ENCODE measurements at places on chromosomes 5 and 9.

GRCh38 chr5:2797160-2797559 is 45.7 kb upstream of the IRX2 start:
- no peak for DNase-seq

DNA sequence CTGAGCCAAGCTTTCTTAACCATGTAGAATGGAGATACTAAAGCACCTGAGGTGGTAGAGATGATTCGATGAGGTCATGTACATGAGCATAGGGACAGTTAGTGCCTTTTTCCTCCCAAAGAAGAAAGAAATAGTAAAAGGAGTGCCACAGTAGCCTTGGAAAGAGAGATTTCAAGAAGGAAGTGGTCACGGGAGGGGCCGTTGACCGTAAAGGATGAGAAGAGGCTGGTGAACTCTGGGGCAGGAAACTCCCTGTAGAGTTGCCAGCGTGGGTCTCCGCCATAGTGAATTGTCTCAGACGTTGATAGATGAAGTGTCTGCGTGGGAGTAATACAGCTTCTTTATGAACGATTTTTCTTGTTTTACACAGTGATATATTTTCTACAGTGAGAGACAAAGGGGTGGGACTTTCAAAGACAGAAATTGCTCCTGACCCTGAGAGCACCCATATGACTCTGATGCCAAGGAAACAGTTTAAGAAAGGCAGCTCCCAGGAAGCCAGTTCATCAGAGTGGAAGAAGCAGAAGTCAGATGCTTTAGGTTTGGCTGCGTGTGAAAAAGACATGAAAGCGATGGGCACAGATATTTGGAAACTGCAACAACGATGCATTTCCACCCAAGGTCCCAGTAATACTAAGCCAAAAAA is 41.3 kb downstream of the UGCG start:
- peak; percentile 57 for DNase-seq

- no peak for DNase-seq
These were observed 12.9 kb downstream of the FLT4 start for GRCh38 chr5:180636403-180637075.

DNA sequence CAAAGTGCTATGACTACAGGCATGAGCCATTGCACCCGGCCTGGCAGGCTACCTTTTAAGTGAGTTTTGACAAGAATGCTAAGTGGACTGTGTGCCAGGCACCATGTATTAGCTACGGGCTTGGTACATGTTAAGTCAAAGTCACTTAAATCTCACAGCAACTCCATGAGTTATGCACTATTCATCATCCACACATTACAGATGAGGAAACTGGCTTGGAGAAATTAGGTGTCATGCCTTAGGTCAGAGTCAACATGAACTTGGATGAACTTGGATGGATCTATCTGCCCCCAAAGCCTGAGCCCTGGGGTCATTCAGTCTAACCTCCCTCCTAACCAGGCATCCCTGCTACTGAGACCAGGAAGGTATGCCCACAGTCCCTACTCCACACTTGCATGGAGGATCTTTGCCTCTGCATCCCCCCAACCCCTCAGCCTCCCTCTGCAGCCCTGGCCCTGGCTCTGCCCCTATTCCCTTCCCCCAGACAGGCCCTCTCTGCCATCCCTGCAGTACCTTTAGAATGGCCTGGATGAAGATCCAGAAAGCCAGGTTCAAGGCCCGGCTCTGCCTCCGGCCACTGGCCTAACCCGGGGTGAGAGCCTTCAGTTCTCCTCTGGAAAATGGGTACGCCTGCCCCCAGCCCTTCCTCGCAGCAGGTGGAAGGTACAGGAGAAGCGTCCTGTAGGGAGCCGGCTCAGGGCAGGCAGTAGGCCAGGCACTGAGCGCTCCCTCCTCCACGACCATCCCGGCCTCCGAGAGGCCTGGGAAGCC is 685 bp upstream of the ADGRD2 start:
- DNase-seq: no peak

DNA sequence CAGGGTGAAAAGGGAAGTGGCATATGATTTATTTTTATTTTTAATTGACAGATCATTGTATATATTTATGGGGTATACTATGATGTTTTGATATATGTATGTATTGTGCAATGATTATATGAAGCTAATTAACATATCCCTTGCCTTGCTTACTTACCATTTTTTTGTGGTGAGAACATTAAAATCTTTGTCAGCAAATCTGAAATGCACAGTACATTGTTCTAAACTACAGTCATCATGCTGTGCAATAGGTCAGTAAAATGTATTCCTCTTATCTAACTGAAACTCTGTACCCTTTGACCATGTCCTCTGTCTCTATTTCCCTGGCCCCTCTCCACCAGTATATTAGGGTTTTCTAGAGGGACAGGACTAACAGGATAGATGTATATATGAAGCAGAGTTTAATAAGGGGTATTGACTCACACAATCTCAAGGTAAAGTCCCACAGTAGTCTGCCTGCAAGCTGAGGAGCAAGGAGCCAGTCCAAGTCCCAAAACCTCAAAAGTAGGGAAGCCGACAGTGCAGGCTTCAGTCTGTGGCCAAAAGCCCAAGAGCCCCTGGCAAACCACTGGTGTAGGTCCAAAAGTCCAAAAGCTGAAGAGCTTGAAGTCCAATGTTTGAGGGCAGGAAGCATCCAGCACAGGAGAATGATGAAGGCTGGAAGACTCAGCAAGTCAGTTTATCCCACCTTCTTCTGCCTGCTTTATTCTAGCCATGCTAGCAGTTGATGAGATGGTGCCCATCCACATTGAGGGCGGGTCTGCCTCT is 122.2 kb upstream of the FBXL7 start:
- DNase-seq: no peak

GRCh38 chr5:111681414-111682120 is 75.4 kb downstream of the NREP start:
- DNase-seq: no peak

GRCh38 chr5:167576126-167576525 is 715.3 kb upstream of the WWC1 start:
- no peak for DNase-seq

- no peak for DNase-seq
These were observed 21.5 kb downstream of the PDGFRB start for GRCh38 chr5:150134198-150134588.

DNA sequence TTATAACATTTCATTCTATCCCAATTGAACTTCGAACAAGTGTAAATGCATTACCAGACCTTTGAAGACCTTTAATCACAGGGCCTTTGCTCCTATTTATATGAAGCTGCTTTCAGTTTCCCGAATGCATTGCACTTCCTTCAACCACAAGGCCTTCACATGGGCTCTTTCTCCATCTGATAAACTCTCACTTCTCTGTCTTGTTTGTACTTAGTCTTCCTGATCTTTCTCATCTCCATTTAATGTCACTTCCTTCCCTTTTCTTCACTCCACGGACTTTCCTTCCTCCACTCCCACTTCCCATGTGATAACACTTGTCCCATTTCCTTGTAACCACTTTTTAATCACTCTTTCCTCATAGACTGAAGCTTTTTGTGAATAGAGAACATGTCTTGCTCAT is 74.3 kb upstream of the TNC start:
- no peak for DNase-seq

All from stimulated activated naive CD4-positive, alpha-beta T cell treated with Interleukin-2 at 50 U/mL for 16 hours (primary cell).